Renal cortical epithelial cell (primary cell): ENCODE measurements at places on chromosomes 16 and 17. TPM values are rescaled to one million over a fixed set of nuclear protein-coding genes. Genes with fewer than 3 reads are reported as not detected.

TBX21 gene
- not detected in 2 replicates for total RNA-seq

RBFOX1 gene
- not detected in 2 replicates for total RNA-seq

ARL17A gene
- total RNA-seq = 1.0 and 4.8 TPM in 2 replicates

MT4 gene
- total RNA-seq = not detected in 2 replicates

HS3ST4 gene
- not detected in 2 replicates for total RNA-seq

DNA sequence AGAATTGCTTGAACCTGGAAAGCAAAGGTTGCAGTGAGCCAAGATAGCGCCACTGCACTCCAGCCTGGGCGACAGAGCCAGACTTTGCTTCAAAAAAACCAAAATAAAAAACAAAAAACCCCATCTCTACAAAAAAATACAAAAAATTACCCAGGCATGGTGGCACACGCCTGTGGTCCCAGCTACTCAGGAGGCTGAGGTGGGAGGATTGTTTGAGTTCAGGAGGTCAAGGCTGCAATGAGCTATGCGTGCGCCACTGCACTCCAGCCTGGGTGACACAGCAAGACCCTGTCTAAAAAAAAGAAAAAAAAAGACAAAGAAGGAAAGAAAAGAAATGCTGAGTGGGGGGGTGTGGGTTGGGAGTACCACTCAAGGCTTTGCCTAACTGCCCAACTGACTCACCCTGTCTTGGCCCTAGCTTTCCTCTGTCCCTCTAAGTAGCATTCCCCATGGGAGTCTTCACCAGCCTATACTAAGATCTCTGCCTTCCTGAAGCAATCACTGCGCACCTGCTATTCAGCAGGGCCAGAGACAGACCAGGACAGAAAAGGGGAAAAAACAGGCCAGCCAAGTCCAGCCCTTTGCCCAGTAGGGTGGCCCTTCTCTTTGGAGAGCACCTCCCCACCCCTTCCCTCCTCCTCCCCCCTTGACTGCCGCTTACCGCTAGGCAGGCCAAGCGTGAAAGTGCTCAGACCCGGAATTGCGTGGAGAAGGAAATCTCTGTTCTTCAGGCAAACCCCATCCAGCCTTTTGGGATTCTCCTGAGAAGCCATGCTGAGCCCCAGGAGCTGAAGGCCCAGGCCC lies 45.8 kb downstream of the RTN4RL1 start:
- peak; percentile 73 for DNase-seq

- no peak for DNase-seq
Measured at GRCh38 chr16:72821185-72821950, 226.6 kb downstream of the ZFHX3 start.

GRCh38 chr16:5971924-5972323 lies 874.3 kb upstream of the EEF2KMT start:
- no peak for DNase-seq

- DNase-seq = no peak
Measured at GRCh38 chr17:69822314-69822875, 252.6 kb upstream of the KCNJ16 start.

- DNase-seq = peak; percentile 64
Measured at GRCh38 chr17:48023400-48024148, 14.0 kb downstream of the COPZ2 start.

DNA sequence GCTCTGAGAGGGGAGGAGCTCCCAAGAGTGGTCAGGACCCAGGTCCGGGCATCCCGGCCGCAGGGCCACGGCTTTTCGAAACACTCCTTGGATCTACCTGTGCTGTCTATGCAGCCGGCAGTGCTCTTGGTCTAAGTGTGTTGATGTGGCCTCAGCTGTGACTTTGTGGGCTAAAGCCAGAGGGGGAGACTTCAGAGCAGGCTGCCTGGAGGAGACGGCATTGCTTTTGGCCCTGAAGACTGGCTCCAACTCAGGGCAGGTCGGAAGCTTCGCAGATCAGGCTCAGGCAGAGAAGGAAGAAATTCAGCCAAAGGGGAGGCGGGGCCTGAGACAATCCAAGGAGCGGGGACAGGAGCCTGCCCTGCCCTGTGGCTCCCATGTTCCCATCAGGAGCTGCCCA lies 31.4 kb downstream of the PIEZO1 start:
- no peak for DNase-seq

DNA sequence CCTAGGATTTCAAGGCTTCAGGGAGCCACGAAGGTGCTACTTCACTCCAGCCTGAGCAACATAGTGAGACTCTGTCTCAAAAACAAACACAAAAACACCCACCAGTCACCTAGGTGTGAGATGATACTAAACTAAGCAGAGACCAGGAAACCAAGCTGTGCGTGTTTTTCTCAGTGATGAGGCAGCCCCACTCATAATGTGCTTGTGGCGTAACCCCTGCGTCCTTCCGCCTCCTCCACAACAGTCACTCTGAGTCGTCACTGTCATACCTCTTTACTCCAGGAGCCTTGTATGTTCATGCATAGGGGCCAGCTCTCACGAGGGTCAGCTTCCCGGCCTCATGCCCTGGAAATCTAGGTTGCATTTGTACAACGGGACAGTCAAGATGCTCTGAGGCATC lies 31.1 kb upstream of the SLC47A1 start:
- DNase-seq = no peak

GRCh38 chr16:67120025-67120424 lies 10.3 kb downstream of the PHAF1 start:
- no peak for DNase-seq

DNA sequence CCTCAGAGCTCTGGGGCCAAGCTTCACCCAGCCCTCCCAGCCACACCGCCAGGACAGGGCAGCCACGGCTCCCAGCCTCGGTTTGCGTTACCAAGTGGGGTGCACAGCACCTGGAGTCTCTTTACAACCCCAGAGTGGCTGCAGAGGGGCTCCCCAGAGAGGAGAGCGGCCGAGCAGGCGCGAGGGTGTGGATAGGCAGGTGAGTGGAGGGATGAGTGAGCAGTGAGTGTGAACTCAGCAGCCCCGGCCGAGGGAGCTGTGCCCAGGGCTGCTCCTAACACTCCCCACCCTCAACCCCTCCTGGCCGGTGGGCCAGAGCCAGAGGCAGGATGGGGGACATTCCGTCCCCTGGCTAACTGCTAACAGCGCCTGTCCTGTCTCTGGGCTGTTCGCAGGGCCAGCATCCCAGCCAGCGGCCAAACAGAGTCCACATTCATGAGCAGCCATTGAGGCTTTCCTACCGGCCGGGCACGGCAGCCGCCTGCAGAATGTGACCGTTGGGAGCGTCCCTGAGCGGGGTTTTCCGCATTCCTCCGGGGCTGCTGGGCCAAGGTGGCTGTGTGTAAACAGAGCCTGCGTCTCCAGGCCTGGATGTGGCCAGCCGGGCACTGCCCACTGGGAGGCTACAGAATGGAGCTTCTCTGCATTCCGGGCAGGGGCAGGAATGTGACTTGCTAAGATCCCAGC lies 5.3 kb downstream of the ZNF469 start:
- DNase-seq = peak; percentile 79

GRCh38 chr17:46178550-46179214 lies 14.5 kb downstream of the KANSL1 start:
- DNase-seq = peak; percentile 77

DNA sequence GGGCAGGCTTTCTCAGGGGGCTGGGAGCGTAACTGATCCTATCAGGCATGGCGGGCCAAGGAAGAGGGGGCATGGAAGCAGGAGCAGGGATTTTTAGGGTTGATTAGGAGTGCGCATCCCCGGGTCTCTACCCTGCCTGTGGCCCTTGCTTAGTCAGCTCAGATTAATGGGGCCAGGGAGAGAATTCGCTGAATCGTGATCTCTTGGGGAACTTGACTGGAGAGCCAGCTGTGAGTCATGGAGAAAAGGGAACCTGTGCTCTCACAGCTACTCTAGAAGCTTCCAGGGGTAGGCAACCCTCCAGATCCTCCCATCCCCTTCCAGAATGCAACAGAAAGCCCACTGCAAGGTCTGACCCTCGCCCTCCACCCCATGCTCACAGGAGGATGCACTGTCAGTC lies 3.6 kb downstream of the FOXN1 start:
- no peak for DNase-seq

DNA sequence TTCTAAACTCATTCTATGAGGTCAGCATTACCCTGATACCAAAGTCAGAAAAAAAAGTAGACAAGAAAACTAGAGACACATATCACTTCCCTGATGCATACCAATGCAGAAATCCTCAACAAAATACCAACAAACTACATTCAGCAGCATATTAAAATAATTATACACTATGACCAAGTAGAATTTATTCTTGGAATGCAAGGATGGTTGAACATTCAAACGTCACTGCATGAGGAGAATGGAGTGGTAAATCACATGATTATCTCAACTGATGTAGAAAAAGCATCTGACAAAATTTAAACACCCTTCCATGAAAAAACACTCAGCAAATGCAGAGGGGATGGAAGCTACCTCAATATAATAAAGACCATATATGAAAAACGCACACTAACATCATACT lies 155.0 kb upstream of the KCNJ18 start:
- DNase-seq = no peak

DNA sequence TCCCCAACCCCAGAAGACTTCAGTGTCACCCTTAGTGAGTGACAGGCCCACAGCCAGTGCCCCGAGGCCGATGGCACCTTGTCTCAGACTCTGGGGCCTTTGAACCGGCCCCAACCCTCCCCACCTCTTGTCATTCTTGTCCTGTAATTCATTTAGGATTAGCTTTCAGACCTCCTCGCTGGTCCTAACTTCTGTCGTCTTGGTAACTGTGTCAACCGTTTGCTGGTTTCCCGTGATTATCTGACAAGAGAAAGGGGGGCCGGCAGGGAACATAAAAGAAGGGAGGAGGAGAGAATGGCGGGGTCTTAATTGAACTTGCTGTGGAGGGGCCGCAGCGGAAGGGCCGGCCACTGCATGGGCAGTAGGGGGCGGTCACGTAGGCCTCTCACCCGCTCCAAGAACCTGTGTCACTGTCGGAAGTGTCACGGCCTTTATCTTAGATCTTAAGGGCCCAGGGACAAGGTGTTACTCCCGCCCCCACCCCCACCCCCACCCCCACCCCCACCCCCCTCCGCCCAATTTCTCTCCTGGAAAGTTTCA lies 46.5 kb upstream of the GSE1 start:
- no peak for DNase-seq

- DNase-seq = no peak
Measured at GRCh38 chr16:85031451-85031850, 3.9 kb downstream of the KIAA0513 start.

- no peak for DNase-seq
Measured at GRCh38 chr16:50369133-50369804, 481 bp upstream of the BRD7 start.

- DNase-seq = no peak
Measured at GRCh38 chr17:80871341-80871740, 120.3 kb upstream of the CHMP6 start.

- no peak for DNase-seq
Measured at GRCh38 chr16:5056352-5056751, 9.4 kb downstream of the C16orf89 start.

GRCh38 chr17:19268611-19269010 lies 31.4 kb downstream of the EPN2 start:
- DNase-seq = peak; percentile 38

- DNase-seq = peak; percentile 1
Measured at GRCh38 chr17:32970281-32970680, 21.4 kb upstream of the SPACA3 start.

DNA sequence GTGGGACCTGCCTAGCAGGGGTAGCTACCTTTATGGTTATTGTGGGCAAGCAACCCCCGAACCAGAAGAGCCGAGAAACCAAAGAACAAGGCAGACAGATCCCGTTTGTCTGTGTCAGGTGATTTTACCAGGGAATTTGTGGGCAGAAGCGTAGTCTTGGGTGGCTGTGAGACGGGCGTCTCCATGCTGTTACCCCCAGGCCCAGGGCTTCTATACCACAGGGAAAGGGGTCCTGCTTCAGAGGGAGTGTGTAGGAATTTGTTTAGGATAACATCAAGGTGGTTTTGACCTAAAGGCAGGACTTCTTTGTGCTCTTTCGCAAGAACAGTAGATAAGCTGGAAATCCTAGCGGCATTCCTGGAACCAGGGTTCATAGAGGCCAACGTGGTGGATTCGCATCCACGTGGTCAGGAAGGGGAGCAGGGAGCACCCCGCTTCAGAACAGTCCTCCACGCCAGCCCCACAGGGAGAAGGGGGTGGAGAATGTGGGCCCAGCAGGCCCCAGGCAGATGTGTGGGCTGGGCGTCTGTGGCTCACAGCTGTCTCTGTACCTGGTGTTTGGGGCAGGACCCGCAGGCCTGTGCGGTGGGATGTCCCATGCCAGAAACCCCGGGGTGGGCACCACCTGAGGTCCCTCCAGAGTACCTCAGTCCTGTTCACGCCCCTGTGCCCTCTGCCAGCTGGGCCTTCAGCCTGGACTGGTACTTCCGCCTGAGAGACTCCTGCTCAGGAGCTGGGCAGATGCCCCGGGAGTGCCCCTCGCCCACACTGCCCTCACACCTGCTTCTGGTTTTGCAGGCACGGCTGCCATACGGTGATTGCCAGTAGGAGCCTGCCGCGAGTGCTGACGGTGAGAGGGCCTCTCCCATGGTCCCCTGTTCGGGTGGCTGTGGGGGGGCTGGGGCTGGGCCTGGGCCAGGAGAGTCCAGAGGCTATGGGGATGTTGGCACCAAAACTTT lies 4.1 kb downstream of the DECR2 start:
- no peak for DNase-seq

- no peak for DNase-seq
Measured at GRCh38 chr16:14438256-14438655, 191.8 kb downstream of the PARN start.

- DNase-seq = no peak
Measured at GRCh38 chr16:46899443-46900143, 15.4 kb downstream of the GPT2 start.

DNA sequence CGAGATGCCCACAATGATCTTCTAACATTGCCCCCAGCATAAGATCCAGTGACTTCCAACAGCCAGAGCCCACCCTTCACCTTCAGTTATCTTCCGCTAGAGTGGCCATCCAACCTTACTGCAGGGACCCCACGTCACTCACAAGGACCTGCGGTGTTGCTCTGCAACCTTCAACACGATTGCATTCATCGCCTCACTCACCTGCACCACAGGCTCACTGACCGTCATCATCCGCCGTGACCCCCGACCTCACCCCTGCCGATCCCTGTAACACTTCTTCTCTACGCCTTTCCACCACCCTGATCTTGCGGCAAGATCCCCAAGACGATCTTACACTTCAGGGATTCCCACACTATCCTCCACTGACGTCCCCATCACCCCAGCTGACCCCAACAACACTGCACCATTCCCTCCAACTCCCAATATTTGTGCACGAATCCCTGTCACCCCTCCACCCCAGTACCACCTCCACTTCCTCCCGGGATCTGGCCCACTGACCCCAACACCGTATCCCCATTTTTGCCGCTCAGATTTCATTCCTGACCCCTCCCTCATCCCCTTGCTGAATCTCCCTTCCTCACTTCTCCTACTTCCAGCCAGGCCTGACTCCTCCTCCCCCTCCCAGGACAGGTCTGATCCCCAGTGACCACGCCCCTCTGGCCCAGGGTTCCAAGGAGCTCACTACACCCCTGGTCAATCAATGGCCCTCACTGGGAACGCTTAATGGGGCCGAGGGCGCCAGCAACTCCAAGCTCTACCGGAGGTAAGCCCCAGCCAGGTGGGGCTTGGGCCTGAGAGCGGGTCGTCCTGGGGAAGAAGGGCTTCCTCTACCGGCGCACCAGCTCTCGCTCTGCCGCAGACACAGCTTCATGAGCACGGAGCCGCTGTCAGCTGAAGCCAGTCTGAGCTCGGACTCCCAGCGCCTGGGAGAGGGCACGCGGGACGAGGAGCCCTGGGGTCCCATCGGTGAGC lies 7.6 kb downstream of the RUNDC3A start:
- DNase-seq = no peak
